Panc1 (cell line): ENCODE measurements at places on chromosomes 5 and 9. TPM values are rescaled to one million over a fixed set of nuclear protein-coding genes. Genes with fewer than 3 reads are reported as not detected.

Gene ADAMTS19
- not detected for total RNA-seq

Gene SPACA9
- total RNA-seq = 3.0 TPM

Gene ANKRD20A1
- 1.9 TPM for total RNA-seq

Gene WHRN
- total RNA-seq = 18.0 TPM

Gene HMCN2
- 0.05 TPM for total RNA-seq

Gene MSMP
- 1.4 TPM for total RNA-seq

Gene KIAA0825
- total RNA-seq = 1.6 TPM

Gene CDK9
- total RNA-seq = 48.7 TPM

Gene PRR7
- total RNA-seq = 39.2 TPM
